Stimulated activated CD8-positive, alpha-beta memory T cell treated with anti-CD3 and anti-CD28 coated beads, Interleukin-4, amount 100 ng/mL, for 1 hour (primary cell): ENCODE measurements at places on chromosomes 4 and X.

- DNase-seq: no peak
Observed at GRCh38 chr4:86856896-86857295, 7.7 kb upstream of the SLC10A6 start.

DNA sequence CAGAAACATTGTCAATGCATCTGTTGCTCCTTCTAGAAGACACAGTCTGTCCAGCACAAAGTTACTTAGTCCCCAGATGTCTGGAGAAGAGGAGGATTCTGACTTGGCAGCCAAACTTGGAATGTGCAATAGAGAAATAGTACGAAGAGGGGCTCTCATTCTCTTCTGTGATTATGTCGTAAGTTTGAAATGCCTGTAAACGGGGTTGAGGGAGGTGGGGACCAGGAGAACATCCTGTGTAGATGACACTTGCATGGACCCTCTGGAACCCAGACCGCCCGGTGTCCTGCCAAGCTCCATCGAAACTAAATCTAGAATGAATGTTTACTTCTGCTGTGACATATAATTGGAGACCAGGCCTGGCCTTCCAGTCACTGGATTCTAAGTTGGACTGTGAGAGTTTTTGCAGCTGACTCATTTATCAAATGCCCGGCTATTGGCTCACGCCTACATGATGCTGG, 45.0 kb upstream of the MSANTD1 start:
- DNase-seq: no peak

GRCh38 chrX:24347881-24348280, 12.6 kb upstream of the SUPT20HL1 start:
- no peak for DNase-seq

GRCh38 chrX:57119416-57119815, 1.9 kb downstream of the SPIN2B start:
- DNase-seq: no peak

DNA sequence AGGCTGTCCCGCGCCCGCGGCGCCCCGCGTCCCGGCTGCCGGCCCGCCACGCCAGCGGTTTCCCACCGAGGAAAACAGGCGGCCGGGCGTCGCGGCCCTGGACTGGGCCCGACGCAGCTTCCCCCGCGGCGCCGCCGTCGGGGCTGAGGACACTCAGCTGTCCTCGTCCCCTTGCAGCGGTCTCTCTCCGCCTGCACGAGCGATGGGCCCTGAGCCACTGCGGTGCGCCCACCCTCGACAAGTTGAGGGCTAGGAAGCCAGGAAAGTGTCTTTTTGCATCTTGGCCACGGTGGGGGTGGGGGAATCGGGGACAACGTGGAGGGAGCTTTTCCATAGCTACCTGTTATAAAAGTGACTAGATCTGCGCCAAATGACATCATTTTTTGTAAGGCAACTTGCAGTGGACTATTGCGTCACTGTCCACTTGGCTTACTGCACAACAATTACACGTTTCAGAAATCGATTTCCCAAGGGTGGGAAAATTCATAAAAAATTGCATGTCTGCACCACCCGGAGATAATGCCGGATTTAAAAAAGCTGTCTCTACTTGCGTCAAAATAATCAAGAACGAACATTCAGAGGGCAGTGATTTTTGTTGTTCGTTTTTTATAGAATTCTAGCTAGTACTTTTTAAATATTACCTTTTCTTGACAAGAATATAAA, 1.1 kb downstream of the KLHL15 start:
- no peak for DNase-seq

- no peak for DNase-seq
Observed at GRCh38 chr4:126708716-126709115, 924.0 kb upstream of the INTU start.

- DNase-seq: no peak
Observed at GRCh38 chr4:41374490-41374889, 117.8 kb downstream of the UCHL1 start.

GRCh38 chrX:80747832-80748231, 61.8 kb downstream of the BRWD3 start:
- DNase-seq: no peak

DNA sequence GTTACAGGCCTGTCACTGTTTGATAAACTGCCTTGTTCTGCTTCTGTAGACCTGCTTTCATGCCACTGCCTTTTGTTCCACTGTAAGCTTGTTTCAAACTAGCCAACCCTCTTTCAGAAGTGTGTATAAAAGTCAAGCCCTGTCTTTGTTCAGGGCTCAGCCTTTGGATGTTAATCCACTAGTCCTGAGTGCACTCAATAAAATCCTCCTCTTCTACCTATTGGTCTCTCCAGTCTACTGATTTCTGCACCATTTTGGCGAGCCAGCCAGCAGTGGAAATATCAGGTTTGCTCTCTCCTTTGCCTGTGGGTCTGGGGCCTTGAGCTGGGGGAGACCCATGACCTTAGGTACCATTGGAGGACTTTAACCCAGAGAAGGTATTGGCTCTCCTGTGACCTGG, 901.6 kb upstream of the NDST4 start:
- no peak for DNase-seq

GRCh38 chr4:73603271-73603710, 16.9 kb downstream of the RASSF6 start:
- DNase-seq: no peak

DNA sequence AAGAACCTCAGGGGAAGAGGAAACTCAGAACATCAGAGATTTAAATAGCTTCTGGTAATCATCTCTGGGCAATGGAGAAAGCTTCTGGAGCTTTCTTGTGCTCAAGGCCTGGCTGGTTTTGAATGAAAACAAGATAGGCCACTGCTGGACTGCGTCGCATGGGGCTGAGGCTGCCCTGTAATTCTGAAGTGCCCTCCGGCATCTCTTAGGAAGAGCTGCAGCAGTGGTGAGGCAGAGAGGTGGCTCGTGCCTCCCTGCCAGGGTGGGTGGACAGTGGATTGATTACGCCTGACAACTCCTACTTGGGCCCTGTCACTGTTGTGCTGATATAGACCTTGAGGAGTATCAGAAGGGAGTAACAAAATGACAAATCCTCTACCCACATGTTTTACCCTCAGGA, 279.7 kb downstream of the NR3C2 start:
- no peak for DNase-seq

DNA sequence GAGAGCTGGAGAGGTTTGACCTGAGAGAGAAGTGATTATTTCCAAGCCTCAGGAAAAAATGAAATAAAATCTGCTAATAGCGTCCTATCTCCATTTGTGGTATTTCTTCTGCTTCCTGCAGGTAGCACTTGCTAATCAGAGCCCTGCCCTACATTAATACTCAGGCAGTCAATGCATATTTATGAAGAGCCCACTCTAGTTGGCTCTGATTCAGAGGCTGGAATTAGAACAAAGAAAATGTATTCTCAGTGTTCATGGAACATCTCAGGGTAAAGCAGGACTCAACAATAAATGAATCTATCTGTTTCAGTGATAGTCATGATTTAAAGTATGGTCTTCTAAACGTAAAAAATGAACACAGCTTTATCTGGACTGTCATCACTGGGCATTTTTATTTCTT, 1.4 kb upstream of the ATP8A1 start:
- DNase-seq: no peak

DNA sequence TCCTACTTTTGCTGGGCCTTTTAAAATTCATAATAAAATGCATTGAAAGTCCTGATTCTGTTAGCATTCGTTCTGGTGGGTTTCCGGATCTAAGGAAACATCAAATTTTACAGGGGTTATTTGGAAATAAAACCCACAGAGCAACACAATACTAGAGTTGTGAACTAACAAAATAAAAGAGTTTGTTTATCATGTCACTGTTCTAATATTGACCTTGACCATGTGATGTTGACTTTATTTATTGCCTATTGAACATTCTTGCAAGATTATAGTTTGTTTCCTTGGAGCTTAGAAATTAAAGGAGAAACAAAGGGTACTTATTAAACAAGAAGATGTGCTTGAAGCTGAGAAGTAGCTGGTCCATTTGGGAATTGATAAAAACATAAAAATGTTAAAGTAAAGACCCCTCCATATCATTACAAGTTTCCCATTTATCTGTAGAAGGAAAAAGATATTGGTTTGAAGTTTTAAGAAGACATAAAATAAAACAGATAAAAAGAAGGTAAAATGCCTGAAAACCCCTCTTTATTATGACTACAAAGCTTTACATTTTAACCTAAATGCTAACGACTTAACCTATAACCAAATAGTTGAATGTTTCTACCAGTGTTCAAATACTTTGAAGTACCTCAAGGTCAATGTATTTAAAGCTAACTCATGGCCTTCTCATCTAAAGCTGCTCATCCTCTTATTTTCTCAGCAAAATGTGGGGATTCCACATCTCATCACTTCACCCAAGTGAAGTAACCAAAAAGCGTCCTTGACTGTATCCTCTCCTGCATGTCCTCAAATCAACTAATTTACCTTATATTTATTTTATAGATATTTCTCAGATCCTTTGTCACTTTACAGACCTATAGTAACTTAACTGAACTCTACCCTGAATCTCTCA, 179.6 kb downstream of the GASK1B start:
- DNase-seq: no peak

DNA sequence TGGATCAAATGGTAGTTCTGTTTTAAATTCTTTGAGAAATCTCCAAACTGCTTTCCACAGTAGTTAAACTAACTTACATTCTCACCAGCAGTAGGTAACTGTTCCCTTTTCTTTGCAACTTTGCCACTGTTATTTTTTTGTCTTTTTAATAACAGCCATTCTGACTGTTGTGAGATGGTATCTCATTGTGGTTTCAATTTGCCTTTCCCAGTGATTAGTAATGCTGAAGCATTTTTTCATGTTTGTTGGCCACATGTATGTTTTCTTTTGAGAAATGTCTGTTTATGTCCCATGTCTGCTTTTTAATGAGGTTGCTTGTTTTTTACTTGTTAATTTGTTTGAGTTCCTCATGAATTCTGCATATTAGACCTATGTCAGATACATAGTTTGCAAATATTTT, 198.8 kb downstream of the RAB28 start:
- DNase-seq: no peak

DNA sequence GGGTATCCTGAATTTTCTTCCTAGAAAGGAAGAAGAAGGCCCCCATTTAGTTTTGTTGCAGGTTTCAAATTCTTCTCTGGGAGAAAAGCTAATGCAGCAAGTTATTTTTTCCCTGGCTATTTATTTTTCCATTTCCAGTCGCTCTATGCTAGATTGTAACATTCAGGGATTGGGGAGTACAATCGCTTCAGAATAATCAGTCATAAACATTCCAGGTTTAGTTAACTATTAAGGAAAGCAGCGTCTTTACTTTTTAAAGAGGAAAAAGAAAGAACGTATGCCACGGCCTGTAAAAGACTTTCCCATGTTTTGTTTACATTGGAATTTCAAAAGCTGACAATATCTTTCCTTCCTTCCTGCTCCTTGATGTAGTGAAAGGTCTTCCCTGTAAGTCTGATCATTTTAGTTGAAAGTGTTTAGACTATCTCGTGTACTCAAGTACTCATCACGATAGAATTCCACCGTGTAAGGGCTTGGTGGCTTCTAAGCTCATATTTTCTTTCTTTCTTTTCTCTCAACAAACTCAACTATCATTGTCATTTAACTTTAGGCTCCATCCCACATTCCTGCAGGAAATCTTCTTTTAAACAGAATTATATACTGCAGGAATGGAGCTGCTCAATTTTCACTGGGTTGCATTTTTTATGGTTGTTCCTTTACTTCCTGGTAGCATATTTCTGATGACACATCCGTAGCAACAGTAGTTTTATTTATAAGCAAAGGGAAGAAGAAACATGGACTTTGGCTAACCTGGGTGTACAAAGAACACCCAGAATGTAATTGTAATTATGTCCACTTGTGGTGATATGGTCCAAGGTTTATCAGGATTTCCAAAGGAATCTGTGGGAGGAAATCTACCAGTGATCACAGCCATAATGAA, 213.1 kb upstream of the FAT1 start:
- DNase-seq: no peak

DNA sequence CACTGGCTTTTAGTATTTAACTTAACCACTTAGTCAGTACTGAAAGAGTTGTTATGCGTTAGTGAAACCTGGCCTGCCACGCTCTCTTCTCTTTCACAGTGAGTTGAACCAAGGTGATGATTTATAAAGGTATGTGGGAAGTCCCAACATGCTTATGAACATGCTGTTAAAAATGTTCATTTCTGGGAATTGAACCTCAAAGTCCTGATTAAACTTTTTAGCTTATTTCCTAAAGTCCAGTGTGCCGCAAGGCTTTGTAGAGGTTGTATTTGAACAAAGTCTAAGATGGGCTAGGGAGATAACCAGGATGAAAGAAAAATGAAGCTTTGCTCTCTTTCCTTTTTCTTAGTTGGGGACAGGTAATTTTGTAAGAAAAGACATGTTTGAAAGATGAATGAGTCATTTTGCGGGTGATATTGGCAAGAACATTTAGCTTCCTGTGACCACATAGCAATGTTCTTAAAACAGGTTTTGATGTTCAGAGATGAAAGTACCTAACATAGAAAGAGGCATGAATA, 270.3 kb downstream of the DTHD1 start:
- DNase-seq: no peak

DNA sequence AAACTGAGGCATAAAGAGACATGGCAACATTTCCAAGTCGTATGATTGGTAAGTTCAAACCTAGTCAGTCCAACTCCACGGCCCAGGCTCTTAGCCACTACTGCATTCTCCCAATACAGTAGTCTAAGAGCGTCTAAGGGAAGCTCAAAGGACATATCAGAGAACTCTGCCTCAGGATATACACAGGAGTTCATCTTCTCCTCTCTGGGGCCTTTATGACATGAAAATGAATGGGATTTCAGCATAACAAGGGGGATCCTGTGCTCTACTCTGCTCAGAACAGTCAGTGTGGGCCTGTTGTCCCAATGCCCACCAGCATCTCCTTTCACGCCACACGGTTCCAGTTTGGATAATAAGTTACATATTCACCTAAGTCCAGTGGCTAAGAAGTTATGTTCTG, 4.2 kb downstream of the GASK1B start:
- DNase-seq: no peak

DNA sequence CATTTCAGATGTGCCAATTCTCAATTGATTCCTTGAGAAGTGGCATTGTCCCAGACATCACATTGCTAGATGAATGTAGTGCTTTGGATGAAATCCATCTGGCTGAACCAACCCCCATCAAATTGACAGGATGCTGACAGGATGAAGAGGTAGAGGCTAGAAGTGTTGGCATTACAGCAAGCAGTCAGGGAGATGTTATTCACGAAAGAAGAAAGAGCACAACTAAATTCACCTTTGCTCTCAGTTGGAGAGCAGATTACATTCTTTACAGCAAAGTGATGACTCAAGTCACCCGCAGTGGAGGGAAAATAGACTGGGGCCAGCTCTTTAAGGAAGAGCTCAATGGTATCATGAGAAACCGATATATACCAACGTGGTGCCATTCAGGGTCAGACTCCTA, 259.6 kb downstream of the C4orf33 start:
- no peak for DNase-seq

DNA sequence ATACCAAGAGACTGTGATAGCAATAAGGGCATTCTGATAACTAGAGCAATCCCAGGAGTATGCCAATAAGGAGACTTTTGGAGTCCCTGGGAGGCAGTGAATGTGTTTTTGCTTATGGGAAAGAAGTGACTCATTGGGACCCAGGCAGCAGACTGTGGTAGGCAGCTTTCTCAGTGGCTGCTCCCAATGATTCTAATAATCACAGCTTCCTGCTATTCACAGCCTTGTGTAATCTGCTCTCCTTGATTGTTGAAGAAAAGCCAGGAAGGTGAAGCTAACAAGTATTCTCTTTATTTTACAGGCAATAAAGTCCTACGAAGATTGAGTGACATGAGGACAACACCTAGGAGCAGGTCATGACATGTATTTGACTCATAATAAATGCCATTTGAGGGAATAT, 70.3 kb upstream of the DDX60 start:
- DNase-seq: no peak

GRCh38 chr4:99983289-99983943, 33.3 kb upstream of the H2AZ1 start:
- DNase-seq: no peak
